Kidney glomerular epithelial cell (primary cell): ENCODE measurements at places on chromosomes 4 and X.

- no peak for DNase-seq
Measured at GRCh38 chrX:49988143-49988542, 65.7 kb downstream of the CLCN5 start.

GRCh38 chrX:148628621-148629020, 128.2 kb downstream of the AFF2 start:
- DNase-seq = no peak

DNA sequence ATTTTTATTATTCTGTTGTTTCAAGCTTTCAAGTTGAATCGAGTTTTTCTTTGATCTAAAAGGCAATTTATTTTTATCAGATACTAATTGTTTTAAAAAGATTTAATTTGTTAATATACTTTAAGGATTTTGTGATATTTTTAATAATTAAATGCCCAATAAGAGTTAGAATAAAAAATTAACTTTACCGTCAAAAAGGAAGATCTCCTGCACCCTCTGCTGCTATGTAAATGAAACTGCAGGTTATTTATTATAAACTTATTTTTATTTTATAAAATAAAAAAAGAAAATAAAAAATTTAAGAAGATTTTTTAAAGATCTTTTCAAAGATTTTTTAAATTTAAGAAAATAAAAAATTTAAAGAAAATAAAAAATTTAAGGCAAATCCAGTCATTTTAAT, 166.1 kb downstream of the CCSER1 start:
- DNase-seq = no peak

- DNase-seq = peak; percentile 24
Measured at GRCh38 chr4:74793757-74794381, 454 bp downstream of the BTC start.

DNA sequence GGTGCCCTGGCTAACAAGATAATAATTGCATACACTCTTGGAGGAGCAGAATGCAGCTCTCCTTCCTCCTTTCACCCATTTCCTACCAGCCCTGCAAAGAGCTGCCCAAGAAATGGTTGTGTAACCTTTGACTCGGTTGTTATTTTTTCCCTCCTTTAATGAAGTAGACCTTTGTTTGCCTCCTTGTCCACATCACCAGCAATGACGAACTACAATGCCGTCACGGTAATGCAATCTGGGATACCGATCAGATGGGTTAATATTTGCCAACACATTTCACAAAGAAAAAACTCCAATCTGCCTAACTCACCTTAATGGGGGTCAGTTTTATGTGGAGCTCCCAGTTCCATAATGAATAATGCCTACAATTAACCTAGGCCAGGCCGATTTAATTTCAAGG, 32.0 kb downstream of the GPRIN3 start:
- DNase-seq = no peak

- no peak for DNase-seq
Measured at GRCh38 chr4:76729460-76729859, 168.5 kb downstream of the SOWAHB start.

DNA sequence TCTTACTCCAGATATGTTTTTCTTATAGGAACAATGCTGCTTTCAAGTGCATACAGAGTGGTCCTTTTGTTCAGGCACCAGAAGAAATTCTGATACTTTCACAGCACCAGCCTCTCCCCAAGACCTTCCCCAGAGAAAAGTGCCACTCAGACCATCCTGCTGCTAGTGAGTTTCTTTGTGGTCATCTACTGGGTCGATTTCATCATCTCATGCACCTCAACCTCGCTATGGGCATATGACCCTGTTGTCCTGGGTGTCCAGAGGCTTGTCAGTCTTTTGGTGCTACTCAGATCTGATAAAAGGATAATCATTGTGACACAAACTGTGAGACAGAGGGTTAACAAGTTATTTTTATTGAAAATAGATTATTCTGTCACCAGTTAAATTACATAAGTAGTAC, 39.5 kb downstream of the WDR13 start:
- DNase-seq = no peak

DNA sequence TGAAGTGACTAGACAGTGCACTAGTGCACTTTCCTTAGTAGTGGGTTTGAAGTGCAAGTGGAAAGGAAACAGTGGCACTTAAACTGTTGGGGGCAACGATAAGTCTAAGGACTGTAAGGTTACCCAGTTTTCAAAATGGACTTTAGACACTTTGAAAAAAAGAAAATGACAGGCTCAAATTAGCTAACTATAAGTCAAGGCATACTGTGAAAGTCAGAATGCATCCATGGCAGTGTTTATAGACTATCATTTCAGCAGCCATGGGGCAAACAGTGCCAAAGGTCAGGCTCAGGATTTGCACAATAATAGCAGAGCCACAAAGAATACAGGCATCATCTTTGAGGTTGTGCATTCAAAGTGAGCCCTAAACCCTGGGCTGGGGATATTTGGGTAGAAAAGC, 104.4 kb downstream of the CXCL13 start:
- no peak for DNase-seq

DNA sequence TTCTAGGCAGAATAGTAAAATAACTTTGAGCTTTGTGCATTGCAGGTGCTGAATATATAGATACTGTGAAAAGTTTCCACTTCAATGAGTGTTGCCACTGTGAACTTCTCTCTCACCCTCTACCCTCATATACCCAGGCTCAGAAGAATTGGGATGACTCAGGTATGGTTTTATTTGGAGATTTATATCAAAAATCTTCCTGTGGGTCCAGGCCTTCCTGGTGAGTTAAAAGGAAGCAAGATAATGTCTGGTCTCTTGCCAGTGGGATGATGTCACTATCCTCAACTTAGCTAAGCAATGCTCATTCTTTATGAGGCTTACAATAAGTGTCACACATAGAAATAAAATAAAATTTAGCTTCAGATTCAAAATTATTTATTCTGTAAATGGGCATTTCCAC, 153.3 kb upstream of the TENT5D start:
- no peak for DNase-seq

DNA sequence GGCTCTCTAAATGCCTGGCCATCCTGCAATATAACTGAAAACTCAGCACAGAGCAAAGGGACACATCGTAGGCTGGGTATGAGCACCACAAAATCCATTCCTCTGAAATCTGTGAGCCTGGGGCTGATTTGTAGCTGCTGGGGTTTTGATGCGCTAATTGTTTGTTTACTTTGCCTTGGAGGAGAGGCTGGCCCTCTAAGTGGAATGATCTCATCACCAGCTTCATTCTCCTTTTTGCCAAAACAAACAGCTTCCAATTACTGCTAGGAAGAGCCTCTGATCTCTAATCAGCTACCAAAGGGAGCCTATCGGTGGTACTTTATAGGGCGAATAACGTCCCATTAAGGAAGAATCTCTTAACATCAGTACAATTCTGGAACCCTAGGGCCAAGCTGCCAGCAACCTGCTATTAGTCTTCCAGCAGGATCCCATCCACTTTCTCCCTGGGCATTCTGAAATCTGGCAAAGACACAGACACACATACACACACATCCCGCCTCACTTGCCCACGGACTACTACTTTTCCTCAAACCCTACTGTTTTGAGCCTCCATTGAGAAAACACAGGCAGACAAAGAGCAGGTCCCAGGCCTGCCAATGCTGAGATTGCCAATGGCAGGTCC, 5.8 kb downstream of the ANOS1 start:
- DNase-seq = no peak

GRCh38 chrX:140764401-140764919, 54.9 kb downstream of the LINC00632 start:
- no peak for DNase-seq
